ENCODE measurements at places on chromosomes 2 and 18. TPM values are rescaled to one million over a fixed set of nuclear protein-coding genes. Genes with fewer than 3 reads are reported as not detected.

- H3K4me3 ChIP-seq, result peak overlapping the region; percentile 30
- DNase-seq, result peak; percentile 43
- peaks cover 3% of the 10 kb centered on the region for H3K4me1 ChIP-seq
- no peaks in the 10 kb centered on the region for H3K36me3 ChIP-seq
Measured at GRCh38 chr2:74374509-74375205, 5.5 kb downstream of the DCTN1 start.

GRCh38 chr2:26330114-26330549 is 15.8 kb upstream of the SELENOI start:
- H3K36me3 ChIP-seq, result no peaks in the 10 kb centered on the region
- no peak overlapping the region for H3K4me3 ChIP-seq
- no peaks in the 10 kb centered on the region for H3K4me1 ChIP-seq
- DNase-seq, result peak; percentile 92

GRCh38 chr2:98444436-98445176 is at the start of gene INPP4A:
Gene INPP4A (plus strand): TSS chr2:98444858. CDS start chr2:98520049, 75,191 bp downstream.
- peak; percentile 86 for DNase-seq
- H3K27ac ChIP-seq, result peak within 1 kb of the TSS; percentile 28
- no peaks in the 10 kb centered on the region for H3K36me3 ChIP-seq

DNA sequence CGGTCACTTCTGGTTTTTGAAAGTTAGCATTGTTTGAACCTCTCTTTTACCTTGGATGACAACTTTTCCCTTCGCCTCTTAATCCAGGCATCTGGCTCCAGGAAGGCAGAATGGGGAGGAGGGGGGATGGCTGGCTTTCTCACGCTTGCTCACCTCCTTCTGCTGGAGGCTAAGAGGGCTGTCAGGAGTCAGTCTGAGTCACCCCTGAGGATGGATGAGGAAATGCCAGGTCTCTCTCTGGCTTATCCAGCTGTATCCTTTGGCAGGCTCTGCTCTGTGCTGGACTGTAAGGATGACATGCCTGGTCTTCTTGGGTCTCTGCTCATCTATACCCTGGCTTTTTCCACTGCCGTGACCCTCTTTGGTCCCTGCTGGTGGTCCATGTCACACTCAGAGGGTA is 142.9 kb upstream of the GYPC start:
- no peak overlapping the region for H3K27ac ChIP-seq
- no peaks in the 10 kb centered on the region for H3K27me3 ChIP-seq
- no peaks in the 10 kb centered on the region for H3K36me3 ChIP-seq
- no peak for DNase-seq
- H3K4me3 ChIP-seq, result no peak overlapping the region

DNA sequence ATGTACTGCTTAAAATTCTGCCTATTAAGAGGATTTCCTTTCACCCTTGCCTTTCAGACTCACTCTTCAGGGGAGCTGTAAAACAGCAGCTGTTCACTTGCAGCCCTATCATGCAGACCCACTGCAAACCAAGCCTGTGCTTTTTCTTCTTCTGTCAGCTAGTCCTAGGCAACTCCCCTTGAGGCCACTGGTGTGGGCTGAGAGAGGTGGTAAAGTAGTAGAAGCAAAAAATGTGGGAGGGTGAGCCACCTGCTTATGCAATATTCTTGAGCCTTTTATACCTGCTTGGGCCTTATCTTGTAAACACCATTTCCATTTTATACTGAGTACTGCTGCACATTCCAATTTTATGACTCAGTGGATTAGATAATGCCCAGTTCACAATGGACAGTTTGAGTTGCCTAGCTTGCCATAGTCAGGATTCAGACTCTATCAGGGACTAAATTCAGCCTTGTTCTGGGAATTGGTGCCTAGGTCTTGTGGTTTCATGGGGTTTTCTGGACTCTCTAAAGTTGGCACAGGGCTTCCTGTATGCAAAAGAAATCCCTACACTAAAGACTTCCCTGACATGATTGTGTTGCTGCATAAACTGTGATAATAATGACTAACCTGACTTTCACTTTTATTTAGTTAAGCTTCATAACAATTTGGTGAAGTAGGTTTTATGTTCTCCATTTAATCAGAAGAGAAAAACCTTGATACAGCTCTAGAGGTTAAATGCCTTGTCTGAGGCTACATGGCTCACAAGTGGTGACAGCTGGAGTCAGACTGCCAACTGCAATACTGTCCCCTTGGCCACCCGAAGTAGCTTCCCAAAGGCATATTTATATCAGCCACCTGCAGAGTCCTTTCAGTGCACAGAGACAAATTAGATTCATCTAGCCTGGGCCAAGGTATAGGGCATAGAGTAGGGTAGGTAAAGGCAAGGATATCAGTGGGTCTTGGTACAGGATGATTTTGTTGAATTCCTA is 47.4 kb upstream of the KDM3A start:
- no peak for DNase-seq
- no peak overlapping the region for H3K4me3 ChIP-seq
- H3K36me3 ChIP-seq, result no peaks in the 10 kb centered on the region
- H3K27ac ChIP-seq, result no peak overlapping the region

DNA sequence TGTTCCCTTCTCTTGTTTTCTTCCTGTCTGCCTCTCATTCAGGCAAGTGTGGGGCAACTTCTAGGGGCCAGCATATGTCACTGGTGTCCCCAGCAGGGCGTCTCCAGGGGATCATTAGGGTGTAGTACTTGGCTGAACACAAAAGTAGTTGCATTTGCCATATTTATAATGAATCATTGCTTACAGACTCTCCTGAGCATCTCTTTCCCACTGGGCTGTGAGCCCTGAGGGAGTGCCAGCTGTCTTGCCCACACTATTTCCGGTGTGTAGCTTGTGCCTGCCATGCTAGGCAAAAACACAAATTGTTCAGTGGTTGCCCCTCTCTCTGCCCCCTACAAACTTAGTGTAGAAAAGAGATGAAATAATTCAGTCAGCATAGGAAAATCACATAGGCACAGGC is 40.8 kb upstream of the SCLY start:
- no peaks in the 10 kb centered on the region for H3K36me3 ChIP-seq
- no peaks in the 10 kb centered on the region for H3K27me3 ChIP-seq
- H3K4me3 ChIP-seq, result no peak overlapping the region
- no peak for DNase-seq

DNA sequence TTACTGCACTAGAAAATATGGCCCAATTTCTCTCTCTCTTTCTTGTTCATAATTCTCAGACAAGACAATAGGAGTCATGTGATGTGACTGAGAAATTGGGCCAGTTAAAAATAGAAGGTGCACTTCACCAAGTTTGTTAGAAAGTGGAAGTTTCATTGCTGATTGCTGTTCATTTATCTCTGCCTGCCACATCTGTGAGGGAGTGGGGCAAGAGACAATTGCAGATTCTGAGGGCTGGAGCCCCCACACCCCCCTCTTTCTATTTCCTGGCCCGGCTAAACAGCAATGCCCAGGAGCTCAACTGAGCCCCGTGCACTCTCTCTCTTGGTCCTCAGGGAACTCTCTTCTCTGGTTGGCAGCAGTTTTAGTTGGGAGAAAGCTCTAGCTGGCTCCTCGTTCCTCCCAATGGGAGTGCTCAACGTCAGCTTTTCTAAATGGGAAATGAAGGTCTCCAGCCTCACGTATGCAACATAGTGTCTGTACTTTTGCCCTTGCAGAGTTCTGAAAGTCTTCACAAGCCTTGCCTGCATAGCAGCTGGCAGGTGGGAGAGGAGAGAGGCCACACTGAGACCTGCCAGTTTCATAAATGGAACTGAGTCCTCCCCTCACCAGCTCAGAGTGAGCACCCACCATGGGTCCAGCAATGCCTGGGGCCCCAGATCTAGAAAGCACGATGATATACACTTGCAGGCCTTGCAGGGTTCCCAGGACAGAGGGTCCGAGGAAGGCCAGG is 115.7 kb downstream of the MYCN start:
- H3K4me1 ChIP-seq, result peaks cover 2% of the 10 kb centered on the region
- no peak overlapping the region for H3K27ac ChIP-seq
- DNase-seq, result no peak
- no peaks in the 10 kb centered on the region for H3K27me3 ChIP-seq

DNA sequence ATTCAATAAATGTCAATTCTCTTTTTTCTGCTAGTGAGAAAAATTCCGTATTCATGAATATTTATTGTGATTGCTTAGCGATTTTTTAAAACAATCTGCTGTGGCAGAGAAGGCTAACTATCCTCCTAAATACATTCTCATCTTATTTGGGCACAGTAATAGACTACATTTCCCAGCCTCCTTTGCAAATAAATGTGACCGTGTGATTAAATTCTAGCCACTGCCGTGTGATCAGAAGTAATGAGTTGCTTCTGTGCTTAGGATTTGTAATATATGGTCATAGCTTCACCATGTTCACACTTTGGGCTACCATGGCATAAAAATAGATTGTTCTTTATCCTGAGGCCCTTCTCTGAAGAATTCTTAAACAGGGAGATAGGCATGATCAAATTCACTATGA is 179.6 kb downstream of the FAM124B start:
- H3K4me3 ChIP-seq, result no peak overlapping the region
- H3K27me3 ChIP-seq, result no peaks in the 10 kb centered on the region
- DNase-seq, result no peak
- H3K27ac ChIP-seq, result no peak overlapping the region
- H3K36me3 ChIP-seq, result no peaks in the 10 kb centered on the region
- peaks cover 6% of the 10 kb centered on the region for H3K4me1 ChIP-seq

PDCD1 gene
- total RNA-seq, result 0.57 TPM

DNA sequence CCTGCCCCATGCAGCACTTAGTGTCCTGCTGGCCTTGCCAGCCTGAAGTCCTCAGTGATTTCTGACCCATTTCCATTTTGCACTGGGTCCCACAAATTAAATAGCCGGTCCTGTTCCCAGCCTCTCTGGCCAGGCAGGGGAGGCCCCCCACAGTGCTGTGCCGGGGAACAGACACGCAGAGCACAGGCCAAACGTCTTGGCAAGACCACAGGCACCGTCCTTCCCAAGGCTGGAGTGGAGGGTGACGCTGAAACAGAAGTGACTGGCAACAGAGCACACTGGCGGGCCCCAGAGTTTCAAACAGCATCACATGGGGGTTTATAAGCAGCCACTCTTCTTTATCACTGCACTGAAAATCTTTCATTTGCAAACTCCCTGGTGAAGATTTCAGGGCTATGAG is 52.2 kb downstream of the EDAR start:
- DNase-seq, result no peak
- H3K4me1 ChIP-seq, result no peaks in the 10 kb centered on the region
- no peaks in the 10 kb centered on the region for H3K36me3 ChIP-seq
- no peaks in the 10 kb centered on the region for H3K27me3 ChIP-seq
- no peak overlapping the region for H3K27ac ChIP-seq

DNA sequence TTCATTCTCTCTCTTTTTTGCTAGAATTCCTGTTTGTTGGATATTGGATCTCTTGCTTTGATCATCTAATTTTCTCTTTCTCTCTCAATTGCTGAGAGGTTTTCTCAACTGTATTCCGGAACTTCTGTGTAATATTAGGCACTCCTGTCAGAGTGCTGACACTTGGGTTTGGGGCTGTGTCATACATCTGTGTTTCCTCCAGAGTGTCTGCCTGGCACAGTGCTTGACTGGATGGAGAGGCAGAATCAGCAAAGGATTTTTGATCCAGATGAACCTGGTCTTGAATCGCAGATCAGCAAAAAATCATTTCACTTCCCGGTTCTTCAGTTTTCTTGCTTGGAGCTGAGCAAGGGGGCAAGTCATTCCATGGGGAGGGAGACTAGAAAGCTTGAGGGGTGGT is 87.7 kb upstream of the CXCR4 start:
- no peaks in the 10 kb centered on the region for H3K27me3 ChIP-seq
- no peaks in the 10 kb centered on the region for H3K4me1 ChIP-seq
- no peaks in the 10 kb centered on the region for H3K36me3 ChIP-seq
- no peak overlapping the region for H3K27ac ChIP-seq

- peaks cover 6% of the 10 kb centered on the region for H3K4me1 ChIP-seq
- H3K4me3 ChIP-seq, result peak overlapping the region; percentile 50
- H3K27ac ChIP-seq, result no peak overlapping the region
Measured at GRCh38 chr2:238238766-238239542, 884 bp downstream of the HES6 start.

GRCh38 chr2:79640001-79640400 is 127.2 kb downstream of the CTNNA2 start:
- no peaks in the 10 kb centered on the region for H3K4me1 ChIP-seq
- H3K36me3 ChIP-seq, result no peaks in the 10 kb centered on the region
- no peak overlapping the region for H3K27ac ChIP-seq
- no peak for DNase-seq
- H3K4me3 ChIP-seq, result no peak overlapping the region
- no peaks in the 10 kb centered on the region for H3K27me3 ChIP-seq

DHRS9 gene
- total RNA-seq, result 0.23 TPM

EVA1A gene
- total RNA-seq, result 6.5 TPM

DNA sequence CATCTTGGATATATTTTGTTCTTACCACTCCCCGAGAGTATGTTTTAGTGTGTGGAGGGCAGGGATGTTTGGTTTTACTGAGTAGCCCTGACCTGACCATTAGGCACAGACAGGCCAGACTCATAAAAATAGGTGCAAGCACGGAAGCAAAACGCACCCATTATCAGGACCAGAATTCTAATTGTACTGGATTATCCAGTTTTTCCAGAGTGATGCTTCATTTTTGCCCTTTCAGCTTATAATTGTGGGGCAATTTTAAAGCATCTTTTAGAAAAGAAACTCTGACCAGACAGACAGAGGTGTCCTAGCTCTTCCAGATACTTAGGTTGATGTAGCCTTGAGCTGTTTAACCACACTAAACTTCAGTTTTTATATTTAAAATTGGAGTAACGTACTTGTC is 4.4 kb downstream of the NCOA1 start:
- H3K4me3 ChIP-seq, result no peak overlapping the region
- H3K27ac ChIP-seq, result no peak overlapping the region
- H3K4me1 ChIP-seq, result peaks cover 5% of the 10 kb centered on the region

- DNase-seq, result no peak
- H3K4me1 ChIP-seq, result no peaks in the 10 kb centered on the region
- H3K36me3 ChIP-seq, result no peaks in the 10 kb centered on the region
- no peak overlapping the region for H3K4me3 ChIP-seq
- H3K27ac ChIP-seq, result no peak overlapping the region
- H3K27me3 ChIP-seq, result no peaks in the 10 kb centered on the region
Measured at GRCh38 chr2:70520825-70521224, 32.8 kb downstream of the TGFA start.

- no peak overlapping the region for H3K27ac ChIP-seq
- no peaks in the 10 kb centered on the region for H3K27me3 ChIP-seq
- H3K36me3 ChIP-seq, result no peaks in the 10 kb centered on the region
- DNase-seq, result no peak
- H3K4me1 ChIP-seq, result no peaks in the 10 kb centered on the region
- no peak overlapping the region for H3K4me3 ChIP-seq
Measured at GRCh38 chr2:67037655-67038054, 359.5 kb upstream of the ETAA1 start.

GRCh38 chr2:40004336-40004735 is 225.3 kb upstream of the THUMPD2 start:
- no peaks in the 10 kb centered on the region for H3K4me1 ChIP-seq
- no peak overlapping the region for H3K4me3 ChIP-seq
- no peaks in the 10 kb centered on the region for H3K27me3 ChIP-seq

DNA sequence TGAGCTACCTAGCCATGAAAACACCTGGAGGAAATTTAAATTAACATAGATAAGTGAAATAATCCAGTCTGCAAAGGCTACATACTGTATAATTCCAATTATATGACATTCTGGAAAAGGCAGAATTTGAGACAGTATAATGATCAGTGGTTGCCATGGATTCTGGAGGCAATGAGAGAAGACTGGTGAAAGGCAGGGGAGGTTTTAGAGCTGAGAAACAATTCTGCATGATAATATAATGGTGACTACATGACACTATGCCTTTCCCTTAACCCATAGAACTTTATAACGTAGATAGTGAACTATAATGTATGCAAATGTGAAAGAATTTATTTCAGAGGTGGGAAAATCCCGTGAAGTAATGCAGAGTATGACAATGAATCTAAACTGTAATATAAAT is 749.3 kb downstream of the TRIB2 start:
- no peak for DNase-seq
- no peak overlapping the region for H3K4me3 ChIP-seq
- no peaks in the 10 kb centered on the region for H3K27me3 ChIP-seq
- no peaks in the 10 kb centered on the region for H3K4me1 ChIP-seq

UGT1A4 gene
- not detected for total RNA-seq

ANTXR1 gene
- 196 TPM for total RNA-seq

CRYBA2 gene
- not detected for total RNA-seq

RFTN2 gene
- total RNA-seq, result 21.2 TPM
